ENCODE measurements at places on chromosomes 5 and 9.

- DNase-seq: no peak
Observed at GRCh38 chr5:142215915-142216681, 107.5 kb downstream of the NDFIP1 start.

GRCh38 chr5:67897431-67897830 is 318.1 kb upstream of the PIK3R1 start:
- DNase-seq: no peak

DNA sequence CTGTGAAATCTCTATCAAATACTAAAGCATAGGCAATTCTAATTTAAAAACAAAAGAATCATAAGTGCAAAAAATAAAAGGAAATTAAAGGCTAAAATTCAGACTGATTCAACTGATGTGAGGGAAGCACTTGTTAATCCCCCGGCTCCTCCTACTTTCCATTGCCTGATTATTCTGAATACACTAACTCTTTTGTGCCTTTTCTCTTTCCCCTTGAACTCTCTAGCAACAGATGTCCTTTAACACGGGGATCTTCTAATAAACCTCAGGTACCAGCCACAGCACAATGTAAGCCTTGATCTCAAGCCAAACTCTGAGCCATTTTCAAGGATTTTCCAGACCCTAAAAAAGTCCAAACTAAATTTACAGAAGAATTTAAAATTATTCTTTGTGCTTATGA is 61.5 kb downstream of the KCNV2 start:
- no peak for DNase-seq

DNA sequence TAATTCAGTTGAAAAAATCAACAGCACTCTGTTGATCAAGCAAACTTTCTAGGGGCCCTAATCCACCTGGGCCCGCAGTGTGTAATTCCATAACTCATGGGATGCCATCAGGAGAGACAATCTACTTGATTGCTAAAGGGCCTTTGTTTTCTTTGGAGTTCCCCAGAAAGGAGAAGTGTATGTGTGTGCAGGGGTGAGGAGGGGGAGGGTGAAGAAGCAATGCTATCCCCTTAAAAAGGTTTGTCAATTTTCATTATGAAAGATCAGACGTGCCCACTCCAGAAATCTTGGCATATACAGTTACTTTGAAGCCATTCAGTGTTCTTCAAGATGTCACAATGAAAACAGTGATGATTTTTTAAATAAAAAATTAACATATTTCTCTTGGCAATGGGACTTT is 6.2 kb downstream of the PARP8 start:
- no peak for DNase-seq

GRCh38 chr5:174571662-174572397 is 152.6 kb upstream of the MSX2 start:
- DNase-seq: no peak

- no peak for DNase-seq
Observed at GRCh38 chr5:13566871-13567339, 377.6 kb downstream of the DNAH5 start.

- no peak for DNase-seq
Observed at GRCh38 chr9:129221233-129221632, 43.2 kb upstream of the IER5L start.

GRCh38 chr9:32483343-32483742 is 42.7 kb downstream of the RIGI start:
- DNase-seq: no peak

- DNase-seq: no peak
Observed at GRCh38 chr9:4549751-4550295, 59.6 kb downstream of the SLC1A1 start.

GRCh38 chr5:86374611-86375010 is 243.1 kb upstream of the COX7C start:
- DNase-seq: no peak

DNA sequence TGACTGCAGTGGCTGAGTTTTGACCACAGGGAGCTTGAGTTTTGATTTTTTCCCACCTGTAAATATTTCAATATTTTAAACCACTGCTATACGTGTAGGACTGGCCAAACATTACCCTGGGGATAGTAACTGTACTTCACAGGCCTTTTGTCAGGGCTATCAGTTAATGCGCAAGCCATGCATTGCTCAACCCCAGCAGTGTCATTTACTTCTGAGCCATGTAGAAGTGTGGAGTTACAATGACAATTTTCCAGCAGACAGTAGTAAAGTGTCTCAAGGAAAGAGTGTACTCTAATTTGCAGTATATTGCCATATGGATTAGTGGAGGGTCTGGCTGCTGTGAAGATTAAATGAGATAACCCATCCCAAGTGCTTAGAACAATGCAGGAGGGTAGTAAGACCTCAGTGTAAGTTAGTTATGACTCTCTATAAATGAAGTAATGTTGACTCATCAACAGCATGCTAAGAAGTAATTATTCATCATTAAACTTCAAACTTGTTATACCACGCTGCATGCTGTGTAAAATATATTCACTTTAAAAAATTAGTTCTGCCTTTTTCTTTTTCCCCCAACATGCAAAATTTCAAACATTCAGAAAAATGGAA is 489.2 kb downstream of the KDM4C start:
- DNase-seq: no peak

GRCh38 chr9:77456829-77457437 is 191.2 kb downstream of the GNA14 start:
- no peak for DNase-seq

- DNase-seq: no peak
Observed at GRCh38 chr5:119218830-119219782, 136.7 kb upstream of the TNFAIP8 start.

GRCh38 chr5:112210430-112211005 is 208.6 kb downstream of the EPB41L4A start:
- DNase-seq: no peak

- DNase-seq: no peak
Observed at GRCh38 chr5:117624201-117624600, 1049.6 kb upstream of the SEMA6A start.
